ENCODE measurements at places on chromosomes 13 and 19.

GRCh38 chr13:30340331-30341250, 33.2 kb upstream of the KATNAL1 start:
- peak; percentile 95 for DNase-seq

GRCh38 chr13:101218484-101218883, 197.8 kb downstream of the NALCN start:
- no peak for DNase-seq

DNA sequence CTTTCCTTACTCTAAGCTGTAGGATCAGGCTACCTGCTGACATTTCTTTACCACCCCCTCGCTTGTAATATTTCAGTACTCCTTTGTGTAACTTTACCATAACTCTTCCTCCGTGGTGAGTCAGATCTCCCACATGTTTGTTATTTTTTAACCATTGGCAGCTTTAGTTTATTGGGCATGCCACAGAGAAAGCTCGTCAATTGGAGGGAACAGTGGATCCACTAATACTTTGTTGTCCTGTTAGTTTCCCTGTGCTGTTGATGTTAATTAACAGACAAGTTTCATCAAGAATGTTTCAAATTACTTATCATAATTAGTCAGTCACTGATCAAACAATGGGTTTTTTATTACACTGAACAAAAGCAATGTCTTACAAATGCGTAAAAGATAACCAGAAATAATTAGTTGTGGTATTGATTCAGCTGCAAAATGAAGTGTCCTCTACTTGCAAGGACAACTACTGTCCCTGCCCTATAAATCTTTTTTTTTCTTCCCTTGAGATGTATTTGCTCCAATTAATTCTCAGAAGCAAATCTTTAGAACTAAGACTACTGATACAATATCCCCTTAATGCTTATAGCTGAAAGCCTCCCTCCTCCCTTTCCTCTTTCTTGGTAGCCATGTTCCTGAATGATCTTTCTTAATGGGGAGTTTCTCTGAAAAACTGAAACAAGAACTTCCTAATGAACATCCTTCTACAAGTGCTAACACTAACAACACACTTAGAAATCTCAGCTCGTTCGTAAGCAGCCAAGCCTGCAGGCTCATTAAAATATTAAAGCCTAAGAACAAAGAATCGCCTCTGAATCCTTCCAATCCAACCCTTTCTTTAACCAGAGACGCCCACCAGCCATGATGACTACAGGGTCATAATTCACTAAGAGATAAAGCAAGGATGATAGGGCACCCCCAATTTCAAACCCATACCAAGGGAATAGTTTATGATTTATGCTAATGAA, 22.2 kb downstream of the EFNB2 start:
- no peak for DNase-seq

DNA sequence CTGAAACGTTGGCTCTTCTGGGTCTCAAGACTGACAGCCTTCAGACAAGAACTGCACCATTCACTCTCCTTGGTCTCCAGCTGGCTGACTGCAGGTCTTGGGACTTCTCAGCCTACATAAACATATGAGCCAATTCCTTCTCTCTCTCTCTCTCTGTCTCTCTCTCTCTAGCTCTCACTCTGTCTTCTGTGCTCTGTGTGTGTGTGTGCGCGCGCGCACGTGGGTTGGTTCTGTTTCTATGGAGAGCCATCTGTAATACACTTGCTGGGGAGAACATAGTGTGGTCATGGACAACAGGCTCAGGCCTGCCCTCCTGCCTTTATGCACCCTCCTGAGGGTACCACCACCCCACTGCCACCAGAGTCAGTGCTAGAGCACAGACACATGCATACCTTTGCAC, 13.7 kb upstream of the SERPINE3 start:
- DNase-seq, result no peak

- peak; percentile 96 for DNase-seq
Measured at GRCh38 chr19:2462635-2463421, 6.1 kb upstream of the LMNB2 start.

DNA sequence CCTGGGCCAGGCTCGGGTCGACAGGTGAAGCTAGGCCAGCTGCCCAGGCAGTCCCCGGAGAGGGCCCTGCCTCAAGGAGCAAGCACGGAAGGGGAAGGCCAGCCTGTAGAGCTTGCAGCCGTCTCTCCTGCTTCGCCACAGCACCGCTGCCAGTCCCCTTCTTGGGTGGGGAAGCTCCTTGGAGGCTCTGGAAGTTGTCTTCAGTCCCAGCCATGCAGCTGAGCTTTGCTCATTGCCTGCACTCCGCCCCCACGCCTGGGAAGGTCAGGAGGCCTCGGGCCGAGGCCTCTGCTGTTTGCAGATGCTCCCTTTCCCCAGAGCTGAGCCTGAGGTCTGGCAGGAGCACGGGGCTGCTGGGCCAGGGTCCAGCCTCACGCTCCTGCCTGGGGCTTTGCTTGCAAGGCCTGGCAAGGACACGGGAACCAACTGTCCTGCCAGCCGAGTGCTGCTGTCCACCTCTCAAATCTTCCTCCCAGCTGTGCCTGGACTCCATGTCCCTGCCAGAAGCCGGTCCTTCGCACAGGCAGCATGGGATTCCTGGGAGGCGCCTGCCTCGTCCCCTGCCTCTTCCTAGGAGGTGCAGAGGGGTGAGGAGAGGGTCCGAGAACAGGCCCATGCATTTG, 13.3 kb downstream of the PLEKHF1 start:
- DNase-seq, result no peak

DNA sequence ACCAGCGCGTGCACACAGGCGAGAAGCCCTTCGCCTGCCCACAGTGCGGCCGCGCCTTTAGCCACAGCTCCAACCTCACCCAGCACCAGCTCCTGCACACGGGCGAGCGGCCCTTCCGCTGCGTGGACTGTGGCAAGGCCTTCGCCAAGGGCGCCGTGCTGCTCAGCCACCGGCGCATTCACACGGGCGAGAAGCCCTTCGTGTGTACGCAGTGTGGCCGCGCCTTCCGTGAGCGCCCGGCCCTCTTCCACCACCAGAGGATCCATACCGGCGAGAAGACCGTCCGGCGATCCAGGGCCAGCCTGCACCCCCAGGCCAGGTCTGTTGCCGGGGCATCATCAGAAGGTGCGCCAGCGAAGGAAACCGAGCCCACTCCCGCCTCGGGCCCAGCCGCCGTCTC, 4.4 kb upstream of the ZNF446 start:
- DNase-seq, result no peak

DNA sequence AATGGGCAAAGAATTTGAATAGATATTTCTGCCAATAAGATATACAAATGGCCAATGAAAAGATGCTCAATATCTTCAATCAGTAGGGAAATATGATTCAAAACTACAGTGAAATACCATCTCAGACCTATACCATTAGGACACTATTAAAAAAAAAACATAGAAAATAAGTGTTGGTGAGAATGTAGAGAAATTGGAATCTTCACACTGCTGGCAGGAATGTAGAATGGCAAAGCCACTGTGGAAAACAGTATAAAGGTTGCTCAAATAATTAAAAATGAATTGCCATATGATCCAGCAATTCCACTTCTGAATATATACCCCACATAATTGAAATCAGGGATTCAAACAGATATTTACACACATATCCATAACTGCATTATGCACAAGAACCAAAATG, 88.1 kb upstream of the STARD13 start:
- no peak for DNase-seq

- DNase-seq, result no peak
Measured at GRCh38 chr13:113765564-113765910, 6.5 kb downstream of the TMEM255B start.

DNA sequence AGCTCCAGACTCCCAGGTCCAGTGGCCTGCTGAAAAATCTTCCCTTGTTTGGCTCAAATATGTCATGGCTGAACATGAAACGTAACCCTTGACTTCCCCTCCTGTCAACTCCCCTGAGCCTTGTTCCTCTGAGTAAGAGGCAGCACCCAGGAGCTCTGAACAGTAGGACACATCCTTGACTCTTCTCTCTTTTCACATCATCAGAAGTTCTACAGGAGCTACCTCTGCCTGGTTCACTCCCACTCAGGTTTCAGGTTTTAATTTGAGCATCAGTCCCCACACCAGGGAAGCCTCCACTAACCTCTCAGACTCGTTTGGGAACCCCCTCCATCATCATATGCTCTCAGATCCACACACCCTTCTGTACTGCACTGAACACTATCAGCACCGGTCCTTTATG, 30.3 kb downstream of the ZNF823 start:
- DNase-seq, result no peak

GRCh38 chr13:84980571-84980970, 818.6 kb downstream of the SLITRK6 start:
- DNase-seq, result no peak

GRCh38 chr13:50709058-50709457, 134.4 kb downstream of the DLEU7 start:
- no peak for DNase-seq

GRCh38 chr13:85278851-85279250, 520.4 kb downstream of the SLITRK6 start:
- no peak for DNase-seq

DNA sequence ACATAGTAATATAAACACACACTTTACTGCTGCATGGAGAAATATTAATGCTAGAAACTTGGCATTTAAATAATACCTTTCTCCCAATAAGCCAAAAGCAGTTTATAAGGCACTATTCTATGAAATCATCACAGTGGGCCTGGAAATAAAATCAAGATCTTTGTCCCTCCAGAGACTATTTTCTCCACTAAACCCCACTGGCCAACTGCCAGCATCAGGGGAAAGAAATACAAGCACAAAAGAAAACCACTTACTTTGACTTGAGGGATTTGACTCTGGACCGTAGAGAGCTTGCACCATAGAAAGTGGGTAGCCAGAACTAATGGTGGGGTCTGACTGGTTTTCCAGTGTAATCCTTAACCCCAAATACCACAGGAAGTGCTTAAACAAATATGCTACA, 71.9 kb downstream of the DCLK1 start:
- DNase-seq, result no peak

DNA sequence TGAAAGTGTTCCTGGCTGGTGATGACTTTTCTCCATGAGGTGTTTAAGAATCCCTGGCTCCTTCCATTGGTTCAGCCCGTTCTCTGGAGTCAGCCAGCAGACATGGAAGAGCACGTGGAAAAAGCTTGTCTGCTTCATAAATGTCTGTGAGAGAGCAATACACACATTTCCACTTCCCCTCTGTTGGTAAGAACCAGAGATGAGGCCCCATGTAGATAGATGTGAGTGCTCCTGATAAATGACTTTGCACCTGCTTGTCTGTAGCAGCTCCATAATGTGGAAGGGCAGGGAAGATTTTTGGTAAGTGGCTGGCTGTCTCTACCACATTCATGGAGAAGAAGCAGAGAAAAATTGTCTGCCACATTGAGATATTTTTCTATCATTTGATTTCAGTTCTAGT, 325.8 kb downstream of the LMO7 start:
- no peak for DNase-seq

DNA sequence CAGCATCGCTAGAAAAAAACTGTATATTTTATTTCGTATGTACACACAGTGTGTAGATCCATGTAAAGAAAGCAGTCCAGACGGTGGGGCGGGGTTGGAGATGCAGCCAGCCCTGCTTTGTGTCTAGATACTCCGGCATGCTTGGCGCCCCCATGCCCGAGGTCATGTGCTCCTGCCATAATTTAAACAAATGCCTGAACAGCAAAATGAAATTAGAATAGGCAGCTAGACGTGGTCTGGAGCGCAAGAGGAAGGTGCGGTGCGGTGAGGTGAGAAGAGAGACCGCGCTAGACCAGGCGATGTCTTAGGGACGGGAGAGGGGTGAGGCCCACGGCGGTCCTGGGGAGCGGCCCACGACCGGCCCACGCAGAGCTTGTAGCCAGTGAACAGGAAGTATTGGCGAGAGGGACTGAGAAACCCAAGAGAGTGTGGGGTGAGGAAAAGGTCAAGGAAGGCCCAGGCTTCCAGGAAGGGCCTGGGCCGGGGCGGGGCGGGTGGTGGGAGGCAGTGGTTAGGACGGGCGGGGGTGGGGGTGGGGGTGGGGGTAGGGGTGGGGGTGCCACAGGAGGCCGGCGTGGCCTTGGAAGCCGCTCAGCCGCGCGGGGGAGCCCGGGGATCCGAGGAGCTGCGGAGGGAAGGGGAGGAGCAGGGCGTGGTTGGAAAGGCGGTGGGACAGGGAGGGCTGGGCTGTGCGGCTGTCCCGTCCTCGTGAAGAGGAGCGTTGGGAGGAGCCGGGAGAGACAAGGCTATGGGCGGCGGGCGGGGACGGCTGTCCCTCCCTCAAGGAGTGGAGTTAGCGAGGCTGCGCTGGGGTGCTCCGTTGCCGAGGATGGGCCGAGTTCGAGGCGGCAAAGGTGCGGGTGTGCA, 254.7 kb upstream of the SGCG start:
- no peak for DNase-seq

- no peak for DNase-seq
Measured at GRCh38 chr13:46683676-46684260, 113.2 kb downstream of the ESD start.

DNA sequence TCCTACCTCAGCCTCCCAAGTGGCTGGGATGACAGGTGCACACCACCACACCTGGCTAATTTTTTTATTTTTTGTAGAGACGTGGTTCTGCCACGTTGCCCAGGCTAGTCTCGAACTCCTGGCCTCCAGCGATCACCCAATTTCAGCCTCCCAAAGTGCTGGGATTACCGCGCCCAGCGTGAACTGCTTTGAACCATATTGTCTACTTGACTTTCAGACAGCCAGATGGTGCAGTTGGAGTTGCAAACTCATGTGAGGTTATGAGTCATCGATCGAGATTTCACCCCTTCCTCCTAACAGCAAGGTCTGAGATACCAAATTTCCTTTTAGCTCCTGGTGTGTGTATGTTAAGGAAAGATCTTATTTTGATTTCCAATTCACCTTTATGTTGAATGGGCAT, 2.7 kb downstream of the SLC27A1 start:
- no peak for DNase-seq

GRCh38 chr19:55149078-55150003, at the start of gene TNNT1:
TSS of gene TNNT1 (minus strand) at chr19:55149206. CDS start at chr19:55147157, 2,049 bp downstream.
- no peak for DNase-seq

GRCh38 chr13:35471706-35472322, 4.7 kb downstream of the MAB21L1 start:
- no peak for DNase-seq

DNA sequence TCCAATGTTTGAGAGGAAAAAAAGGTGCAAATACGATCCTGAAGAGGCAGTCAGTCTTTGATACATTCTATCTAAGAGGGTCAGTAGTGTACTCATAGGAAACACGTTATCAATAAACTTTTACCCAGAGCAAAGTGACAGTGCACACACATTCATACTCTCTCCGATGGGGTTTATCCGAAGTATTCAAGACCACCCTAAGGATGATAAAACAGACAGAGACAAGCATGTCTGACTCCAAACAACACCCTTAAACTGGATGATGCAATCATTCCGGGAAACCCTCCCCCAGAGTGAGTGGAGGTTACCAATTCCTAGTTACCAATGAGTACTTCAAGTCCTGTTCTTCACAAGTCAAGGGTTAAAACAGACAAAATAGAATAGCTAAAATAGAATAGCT, 79.1 kb downstream of the DNAJC3 start:
- no peak for DNase-seq

GRCh38 chr19:3234800-3235199, 10.3 kb downstream of the CELF5 start:
- DNase-seq, result no peak

GRCh38 chr19:13079542-13079986, 23.1 kb downstream of the LYL1 start:
- peak; percentile 51 for DNase-seq

- peak; percentile 35 for DNase-seq
Measured at GRCh38 chr13:43905435-43906031, 25.8 kb downstream of the LACC1 start.

GRCh38 chr19:28425046-28425931, 787.7 kb downstream of the UQCRFS1 start:
- DNase-seq, result no peak

- DNase-seq, result no peak
Measured at GRCh38 chr13:32553720-32554119, 15.1 kb upstream of the N4BP2L2 start.
